ENCODE measurements at places on chromosomes 1 and 21. TPM values are rescaled to one million over a fixed set of nuclear protein-coding genes. Genes with fewer than 3 reads are reported as not detected.

DNA sequence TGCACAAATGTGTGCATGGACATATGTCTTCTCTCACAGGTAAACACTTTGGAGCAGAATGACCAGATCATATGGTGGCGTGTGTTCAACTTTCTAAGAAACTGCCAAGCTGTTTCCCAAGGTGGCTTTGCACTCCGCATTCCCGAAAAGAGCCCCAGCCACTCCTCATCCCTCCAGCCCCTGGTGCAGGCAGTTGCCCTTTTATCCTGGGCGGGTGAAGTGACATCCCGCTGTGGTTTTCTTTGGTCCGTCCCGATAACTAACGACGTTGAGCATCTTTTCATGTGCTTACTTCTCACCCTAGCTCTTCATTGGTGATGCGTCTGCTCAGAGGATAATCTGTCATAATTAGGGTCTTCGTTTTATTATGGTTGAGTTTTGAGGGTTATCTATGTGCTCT is 612.5 kb downstream of the MATN1 start:
- DNase-seq, result no peak

DNA sequence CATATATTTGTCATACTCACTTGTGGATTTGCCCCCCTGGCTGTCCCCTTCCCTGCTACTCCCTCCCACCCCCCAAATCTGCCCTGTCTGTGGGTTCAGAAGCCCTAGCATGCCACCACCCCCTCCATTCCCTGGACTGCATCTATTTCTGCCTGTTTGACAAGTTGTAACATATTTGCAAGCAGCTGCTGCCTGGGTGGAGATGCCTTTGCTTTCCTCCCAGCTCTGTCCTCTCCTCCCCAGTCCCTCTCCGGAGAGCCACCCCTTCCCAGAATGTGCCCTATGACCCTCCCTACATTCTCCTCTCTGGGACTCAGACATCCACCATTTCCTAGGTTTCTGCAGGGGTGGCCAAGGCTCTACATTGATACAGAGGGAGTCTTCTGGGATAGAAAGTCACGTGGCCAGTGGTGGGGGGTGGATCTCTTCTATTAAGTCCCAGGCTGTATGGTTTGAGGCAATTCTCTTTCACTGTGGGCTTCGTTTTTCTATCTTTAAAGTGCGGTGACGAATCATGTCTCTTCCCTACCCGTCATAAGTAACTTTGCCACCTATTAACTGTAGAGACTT is 6.0 kb upstream of the MYOG start:
- DNase-seq, result no peak

DNA sequence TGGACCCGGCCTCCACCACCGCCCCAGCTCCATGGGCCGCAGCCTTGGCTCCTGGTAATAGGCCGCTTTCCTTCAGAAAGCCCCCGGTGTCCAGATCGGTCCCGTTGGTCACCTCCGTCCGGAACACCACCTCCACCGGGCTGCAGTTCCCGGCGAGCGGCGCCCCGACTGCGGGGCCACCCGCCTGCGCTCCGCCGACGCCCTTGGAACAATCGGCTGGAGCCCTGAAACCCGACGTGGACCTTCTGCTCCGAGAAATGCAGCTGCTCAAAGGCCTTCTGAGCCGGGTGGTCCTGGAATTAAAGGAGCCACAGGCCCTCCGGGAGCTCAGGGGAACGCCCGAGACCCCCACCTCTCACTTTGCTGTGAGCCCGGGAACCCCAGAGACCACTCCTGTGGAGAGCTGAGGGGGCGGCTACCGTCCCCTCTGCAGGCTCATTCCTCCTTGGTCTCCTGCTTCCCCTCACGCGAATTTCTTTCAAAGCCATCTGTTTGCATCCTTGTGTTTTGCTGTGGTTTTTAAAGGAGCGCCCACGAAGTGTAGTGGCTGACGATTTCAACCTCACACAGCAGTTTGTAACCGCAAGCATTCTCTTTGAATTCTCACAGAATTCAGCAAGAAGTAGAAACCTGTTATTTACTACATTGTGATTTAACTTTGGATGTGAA is 6.0 kb downstream of the FCRLB start:
- no peak for DNase-seq

- DNase-seq, result no peak
Observed at GRCh38 chr1:56639211-56639610, 5.9 kb upstream of the PRKAA2 start.

DNA sequence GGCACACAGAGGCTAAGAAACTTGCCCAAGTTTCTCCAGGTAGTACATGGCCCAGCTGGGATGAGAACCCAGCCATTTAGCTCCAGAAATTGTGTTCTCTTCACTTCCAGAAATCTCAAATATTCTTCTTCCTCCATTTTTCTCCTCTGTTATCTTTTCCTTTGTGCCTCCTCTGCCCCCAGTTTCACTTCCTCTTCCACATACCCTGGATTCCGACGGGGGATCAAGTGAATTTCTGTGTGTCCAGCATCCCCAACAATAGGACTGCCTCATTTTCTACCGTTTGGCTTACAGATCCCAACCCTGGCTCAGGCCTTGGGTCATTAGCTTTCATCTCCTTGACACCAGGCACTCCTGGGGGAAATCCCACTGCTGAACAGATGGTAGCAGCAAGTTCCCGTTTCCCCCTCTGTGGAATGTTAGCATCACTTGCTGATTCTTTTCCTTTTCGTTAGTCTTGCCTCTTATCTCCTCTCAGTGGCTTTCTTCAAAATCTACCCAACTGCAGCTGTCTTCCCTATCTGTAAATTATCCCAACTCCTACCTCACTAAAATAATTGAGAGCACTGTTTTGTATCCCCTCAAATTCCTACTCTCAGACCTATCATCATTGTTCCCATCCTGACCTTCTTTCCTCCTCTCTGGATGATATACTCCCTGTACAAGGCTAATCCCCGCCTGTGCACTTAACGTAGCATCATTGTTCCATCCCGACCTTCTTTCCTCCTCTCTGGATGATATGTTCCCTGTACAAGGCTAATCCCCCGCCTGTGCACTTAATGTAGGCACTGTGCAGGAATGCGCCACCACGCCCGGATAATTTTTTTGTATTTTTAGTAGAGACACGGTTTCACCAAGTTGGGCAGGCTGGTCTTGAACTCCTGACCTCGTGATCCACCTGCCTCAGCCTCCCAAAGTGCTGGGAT is 36.5 kb downstream of the SCCPDH start:
- DNase-seq, result no peak

- DNase-seq, result no peak
Observed at GRCh38 chr1:218415726-218416125, 70.6 kb downstream of the TGFB2 start.

DNA sequence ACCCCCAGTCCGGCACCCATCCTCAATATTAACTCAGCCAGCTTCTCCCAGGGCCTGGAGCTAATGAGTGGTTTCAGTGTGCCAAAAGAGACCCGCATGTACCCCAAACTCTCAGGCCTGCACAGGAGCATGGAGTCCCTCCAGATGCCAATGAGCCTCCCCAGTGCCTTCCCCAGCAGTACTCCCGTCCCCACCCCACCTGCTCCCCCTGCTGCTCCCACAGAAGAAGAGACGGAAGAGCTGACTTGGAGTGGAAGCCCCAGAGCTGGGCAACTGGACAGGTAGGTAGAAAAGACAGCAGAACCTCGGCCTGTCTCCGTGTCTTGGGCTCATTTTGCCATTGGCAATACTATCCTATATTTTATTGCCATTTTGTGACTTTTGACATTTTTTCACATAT is 45.4 kb upstream of the IPO9 start:
- no peak for DNase-seq

DNA sequence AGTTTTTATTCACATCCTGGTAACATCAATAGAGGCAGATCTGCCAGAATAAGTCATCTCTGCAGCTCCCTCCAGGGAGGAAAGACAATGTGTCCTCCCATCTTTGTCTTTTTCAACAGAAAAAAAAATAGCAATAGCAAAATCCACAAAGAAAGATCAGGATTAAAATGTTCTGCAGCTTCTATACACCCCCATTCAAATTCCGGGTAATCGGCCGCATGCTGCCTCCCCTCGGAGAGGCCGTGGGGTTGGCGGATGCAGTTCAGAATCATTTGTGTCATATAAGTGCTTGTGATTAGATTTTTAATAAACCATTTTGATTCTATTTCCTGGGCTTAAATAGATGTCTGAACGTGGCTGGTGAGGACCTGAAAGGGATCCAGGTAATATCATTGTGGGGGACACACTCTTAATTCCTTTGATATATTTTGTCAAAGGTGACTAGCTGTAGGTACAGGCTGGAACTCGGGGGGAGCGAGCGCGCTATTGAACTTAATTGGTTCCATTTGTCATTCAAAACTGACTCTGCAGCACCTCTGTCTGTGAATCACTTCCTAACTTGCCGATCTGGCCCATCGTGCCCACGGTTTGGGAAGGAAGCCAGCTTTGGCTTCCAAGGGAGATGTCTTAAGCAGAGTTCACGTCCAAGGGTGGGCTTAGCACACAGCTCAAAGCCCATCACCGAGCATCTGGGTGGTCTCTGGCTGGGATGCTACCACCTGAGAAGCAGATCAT is 85.6 kb upstream of the ARHGEF16 start:
- DNase-seq, result no peak

GRCh38 chr1:150053926-150054325 is 13.7 kb upstream of the VPS45 start:
- DNase-seq, result no peak

DNA sequence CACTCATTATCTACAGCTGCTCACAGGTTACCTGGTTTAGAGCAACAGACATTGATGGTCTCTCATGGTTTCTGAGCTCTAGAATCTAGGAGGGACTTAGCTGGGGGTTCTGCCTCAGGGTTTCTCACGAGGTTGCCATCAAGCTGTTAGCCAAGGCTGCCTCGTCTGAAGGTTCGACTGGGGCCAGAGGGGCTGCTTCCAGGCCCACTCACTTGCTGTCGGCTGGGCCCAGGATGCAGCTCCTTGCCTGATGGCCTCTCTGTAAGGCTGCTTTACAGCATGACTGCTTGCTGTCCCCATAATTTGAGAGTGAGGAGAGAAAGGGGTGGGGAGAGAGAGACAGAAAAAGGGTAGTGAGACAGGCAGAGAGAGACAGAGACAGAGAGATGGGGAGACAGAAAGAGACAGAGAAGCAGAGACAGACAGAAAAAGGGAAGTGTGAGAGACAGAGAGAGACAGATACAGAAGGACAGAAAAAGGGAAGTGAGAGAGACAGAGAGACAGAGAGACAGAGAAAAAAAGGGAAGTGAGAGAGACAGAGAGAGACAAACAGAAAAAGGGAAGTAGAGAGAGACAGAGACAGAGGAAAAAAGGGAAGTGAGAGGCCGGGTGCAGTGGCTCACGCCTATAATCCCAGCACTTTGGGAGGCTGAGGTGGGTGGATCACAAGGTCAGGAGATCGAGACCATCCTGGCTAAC is 106.8 kb upstream of the C1orf174 start:
- DNase-seq, result no peak

Gene S100A8
- 35.6 TPM for total RNA-seq

Gene C2CD4D
- 1.3 TPM for total RNA-seq

Gene RHBG
- not detected for total RNA-seq

Data from thyroid gland (tissue), 4 donors.